ENCODE measurements at places on chromosomes 16 and 17.

DNA sequence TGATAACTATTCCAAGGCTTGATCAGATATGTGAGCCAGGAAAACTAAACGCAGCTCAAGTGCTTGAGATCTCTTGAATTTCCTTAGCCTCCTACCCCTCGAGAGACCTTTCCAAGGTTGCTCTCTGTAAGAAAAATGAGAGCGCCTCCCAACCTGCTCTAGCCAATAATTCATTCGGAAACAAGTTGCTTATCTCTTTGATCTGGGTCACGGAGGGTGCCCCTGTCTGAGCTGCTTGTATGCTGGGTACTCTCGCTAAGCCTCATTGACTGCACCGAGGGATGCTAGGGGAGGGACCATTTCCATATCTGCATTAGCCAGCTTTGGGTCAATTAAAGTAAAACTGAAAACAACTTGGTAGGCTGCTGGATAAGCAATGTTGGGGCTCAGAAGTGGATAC is 70.1 kb upstream of the SHISA6 start:
- no peak for DNase-seq

DNA sequence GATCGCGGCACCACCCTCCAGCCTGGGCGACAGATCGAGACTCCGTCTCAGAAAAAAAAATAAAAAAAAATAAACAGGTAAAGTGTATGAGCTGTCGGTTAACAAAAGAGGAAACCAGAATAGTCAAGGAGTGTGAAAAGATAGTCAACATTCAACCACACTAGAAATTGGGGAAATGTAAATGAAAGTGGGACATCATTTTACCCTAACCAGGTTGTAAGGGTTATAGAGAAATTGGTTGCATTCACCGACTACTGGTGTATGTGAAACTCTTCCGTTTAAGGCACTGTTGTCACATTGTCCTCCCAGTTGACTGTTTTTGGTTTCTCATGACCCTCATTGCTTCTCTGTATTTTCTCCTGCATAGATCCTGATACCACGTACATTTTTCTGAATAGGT is 62.8 kb downstream of the RABEP1 start:
- DNase-seq, result no peak

DNA sequence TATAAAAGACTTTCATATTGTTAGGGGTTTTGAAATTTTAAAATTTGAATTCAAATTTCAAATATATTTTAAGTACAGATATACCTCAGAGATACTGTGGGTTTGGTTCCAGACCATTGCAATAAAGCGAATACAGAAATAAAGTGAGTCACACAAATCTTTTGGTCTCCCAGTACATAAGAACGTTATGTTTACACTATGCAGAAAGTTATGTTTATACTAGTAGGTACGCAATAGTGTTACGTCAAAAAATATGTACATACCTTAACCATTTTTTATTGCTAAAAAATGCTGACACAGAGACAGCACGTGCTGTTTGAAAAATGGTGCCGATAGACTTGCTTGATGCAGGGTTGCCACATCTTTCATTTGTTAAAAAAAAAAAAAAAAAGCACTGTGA is 19.7 kb downstream of the NUP88 start:
- no peak for DNase-seq

GRCh38 chr16:10668322-10669045 is 26.2 kb downstream of the TEKT5 start:
- DNase-seq, result no peak

DNA sequence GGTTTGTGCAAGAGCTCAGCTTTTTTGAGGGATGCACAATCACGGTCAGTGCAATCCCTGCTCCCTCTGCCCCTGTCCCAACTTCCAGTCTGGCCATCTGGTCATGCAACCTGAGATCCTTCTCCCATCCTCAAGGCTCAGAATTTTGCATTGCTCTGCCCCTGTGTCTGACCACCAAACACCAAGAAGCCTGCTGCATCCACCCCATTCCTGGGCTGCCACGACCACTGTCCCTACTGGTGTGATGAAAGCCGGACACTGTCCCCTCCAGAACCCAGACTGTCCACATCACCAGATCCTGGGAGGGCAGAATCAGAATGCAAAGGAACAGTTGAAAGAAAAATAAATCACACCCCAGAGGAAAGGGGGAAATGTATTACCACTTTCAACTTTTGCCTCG is 231.0 kb downstream of the C16orf78 start:
- DNase-seq, result no peak

GRCh38 chr16:10130538-10130937 is 51.7 kb downstream of the GRIN2A start:
- no peak for DNase-seq

- no peak for DNase-seq
Measured at GRCh38 chr16:59878479-59878878, 1144.4 kb upstream of the GOT2 start.

DNA sequence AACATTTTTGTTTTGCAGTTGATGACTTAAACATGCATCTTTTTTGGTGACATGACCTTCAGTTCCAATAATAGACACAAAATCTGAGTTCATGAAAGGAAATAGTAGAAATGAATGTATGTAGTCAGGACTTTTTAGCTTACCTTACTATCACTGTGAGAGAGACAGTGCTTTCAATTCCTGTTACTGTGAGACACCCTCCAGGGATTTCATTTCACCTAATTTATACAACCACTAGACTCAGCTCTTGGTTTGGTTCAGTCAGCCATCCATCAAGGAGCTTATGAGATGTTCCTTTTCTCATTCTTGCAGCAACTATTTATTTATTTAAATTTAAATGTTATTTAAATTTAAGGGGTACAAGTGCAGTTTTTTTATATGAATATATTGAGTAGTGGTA is 77.9 kb downstream of the MAP2K4 start:
- DNase-seq, result no peak

DNA sequence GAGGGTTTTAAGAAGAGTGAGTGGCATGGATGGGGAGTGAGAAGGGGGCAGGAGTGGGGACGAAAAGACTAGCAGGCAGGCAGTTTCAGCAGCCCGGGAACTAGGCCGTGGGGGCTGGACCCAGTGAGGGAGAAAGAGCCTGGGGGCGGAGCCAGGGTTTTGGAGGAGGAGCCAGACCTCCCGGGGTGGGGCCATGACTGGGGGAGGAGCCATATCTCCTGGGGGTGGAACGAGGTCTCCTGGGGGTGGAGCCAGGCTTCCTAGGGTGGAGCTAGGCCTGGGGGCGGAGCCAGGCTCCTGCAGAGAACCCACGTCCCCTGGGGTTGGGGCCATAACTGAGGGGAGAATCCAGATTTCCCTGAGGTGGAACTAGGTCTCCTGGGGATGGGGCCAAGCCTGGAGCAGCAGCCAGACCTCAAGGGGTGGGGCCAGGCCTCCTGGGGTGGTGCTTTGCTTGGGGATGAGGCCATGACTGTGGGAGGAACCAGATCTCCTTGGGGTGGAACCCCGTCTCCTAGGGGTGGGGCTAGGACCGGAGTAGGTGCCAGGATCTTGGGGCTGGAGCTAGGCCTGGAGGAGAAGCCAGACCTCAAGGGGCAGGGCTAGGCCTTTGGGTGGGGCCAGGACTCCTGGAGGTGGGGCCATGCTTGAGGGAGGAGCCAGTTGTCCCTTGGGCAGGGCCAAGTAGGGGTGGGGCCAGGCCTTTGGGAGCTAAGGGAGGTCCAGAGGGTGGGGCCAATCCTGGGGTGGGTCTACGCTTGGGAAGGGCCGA is 41.7 kb upstream of the JPH3 start:
- no peak for DNase-seq

- no peak for DNase-seq
Measured at GRCh38 chr16:81537721-81538561, 93.3 kb downstream of the CMIP start.

- no peak for DNase-seq
Measured at GRCh38 chr17:4562015-4562969, 1.9 kb upstream of the GGT6 start.

DNA sequence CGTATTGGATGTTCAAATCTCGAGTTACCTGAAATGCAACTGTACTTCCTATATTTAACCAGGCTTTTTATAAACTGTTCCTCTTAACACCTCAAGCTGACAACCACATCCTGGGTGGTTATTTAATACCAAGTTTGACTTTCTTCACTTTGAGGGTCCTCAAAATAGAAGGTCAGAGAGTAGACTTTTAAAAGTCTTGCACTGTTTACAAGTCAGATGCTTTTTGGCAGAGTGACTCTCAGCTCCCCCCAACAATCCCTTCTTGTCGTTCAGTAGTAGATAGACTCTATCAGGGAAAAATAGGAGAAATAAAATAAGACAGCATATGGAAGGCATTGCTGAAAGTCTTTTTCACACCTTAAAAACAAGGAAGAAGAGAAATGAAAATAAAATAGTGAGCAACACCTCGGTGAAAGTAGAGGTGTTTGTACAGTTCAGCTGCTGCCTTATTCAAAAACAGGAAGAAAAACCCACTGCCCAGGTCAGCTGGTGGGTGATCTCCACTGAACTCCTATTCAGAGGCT is 650.4 kb downstream of the WWOX start:
- no peak for DNase-seq

- DNase-seq, result no peak
Measured at GRCh38 chr16:12612598-12613101, 191.0 kb downstream of the CPPED1 start.

DNA sequence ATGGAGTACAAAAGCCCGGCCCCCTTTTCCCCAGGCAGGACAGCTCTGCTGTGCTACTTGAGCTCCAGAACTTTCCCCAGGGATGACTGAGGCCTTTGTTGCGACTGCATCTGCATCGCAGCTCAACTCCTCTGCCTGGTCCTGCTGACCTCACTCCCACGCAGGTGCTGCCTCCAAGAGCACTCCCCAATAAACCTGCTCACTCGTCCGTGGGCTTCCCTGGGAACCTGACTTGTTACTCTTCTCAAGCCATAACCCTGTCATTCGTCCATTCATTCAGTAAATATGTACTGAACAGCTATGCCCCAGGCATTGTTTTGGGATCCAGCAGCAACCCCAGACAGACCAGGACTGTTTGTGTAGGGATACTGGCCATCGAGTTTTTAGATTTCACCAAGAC is 11.6 kb upstream of the RMI2 start:
- DNase-seq, result no peak

- DNase-seq, result no peak
Measured at GRCh38 chr17:67443931-67444595, 67.0 kb downstream of the PITPNC1 start.

DNA sequence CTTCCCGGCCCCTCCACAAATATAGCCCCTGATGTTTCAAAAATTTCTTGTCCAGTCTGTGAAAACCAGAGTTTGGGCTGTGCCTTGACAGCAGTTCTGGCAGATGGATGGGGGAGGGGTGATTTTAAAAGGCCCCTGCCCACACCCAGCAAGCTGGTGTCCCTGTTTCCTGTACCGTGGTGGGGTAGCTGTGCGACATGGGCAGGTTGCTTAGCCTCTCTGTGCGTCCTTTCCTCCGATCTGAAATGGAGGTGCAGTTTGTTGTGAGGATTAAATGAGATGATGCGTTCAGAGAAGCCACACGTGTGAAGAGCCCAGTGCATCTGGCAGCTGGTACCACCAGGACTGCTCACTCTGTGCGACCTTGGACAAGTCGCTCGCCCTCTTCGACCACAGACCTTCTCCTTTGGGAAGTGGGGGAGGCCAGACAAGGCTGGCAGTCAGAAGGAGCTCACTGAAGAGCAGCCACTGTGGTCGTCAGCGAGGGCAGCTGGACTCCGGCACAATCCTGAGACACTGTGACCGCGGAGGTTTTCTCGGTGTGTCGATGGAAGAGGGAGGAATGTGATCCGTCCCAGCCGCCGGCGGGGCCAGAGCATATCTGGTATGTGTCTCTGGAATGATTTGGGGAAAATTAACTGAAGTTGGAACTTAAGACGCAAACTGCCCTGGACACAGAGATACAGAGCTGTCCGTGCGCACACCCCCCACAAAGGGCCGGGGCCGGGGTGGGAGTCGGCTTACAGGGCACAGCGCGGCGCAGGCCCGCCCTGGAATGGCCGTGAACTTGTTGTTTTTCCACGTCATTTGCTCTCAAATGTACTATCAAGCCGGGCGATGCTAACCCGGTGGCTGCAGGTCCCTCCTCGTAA is 721 bp upstream of the WFIKKN2 start:
- DNase-seq, result no peak

DNA sequence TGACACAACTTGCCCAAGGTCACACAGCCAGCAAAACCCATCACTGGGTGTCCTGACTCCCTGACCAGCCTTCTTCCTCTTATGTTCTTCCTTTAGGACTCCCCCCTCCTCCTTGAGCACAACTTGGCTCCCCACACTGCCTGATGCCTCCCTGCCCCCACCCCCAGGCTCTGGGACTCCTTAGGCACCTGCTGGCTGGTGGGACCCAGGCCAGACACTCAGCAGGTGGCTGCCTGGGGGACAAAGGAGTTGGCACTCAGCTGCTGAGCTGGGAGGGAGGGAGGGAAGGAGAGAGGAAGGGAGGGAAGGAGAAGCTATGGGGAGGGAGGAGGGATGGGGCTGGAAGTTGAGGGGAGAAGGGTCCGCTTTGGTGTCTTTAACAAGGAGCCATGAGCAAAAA is 8.0 kb downstream of the SEZ6 start:
- DNase-seq, result no peak

DNA sequence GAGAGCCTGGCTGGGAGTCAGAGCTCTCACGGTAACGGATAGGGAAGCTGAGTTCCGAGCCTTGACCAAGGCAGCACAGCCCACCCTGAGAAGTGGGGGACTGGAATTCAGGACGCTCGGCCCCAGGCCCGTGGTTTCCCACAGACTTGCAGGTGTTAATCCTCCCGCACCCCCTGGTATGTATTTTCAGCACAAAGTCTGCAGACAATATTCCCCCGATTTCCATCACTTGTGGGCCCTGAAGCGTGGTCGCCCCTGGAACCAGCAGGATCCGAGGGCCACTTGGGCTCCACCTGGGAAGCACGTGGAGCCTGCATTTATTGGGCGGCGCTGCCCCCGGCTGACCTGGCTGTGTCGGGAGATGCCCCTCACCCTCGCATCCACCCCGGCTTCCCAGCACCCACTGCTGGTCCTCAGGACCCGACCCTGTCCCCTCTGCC is 60.2 kb downstream of the WSB1 start:
- DNase-seq, result no peak

DNA sequence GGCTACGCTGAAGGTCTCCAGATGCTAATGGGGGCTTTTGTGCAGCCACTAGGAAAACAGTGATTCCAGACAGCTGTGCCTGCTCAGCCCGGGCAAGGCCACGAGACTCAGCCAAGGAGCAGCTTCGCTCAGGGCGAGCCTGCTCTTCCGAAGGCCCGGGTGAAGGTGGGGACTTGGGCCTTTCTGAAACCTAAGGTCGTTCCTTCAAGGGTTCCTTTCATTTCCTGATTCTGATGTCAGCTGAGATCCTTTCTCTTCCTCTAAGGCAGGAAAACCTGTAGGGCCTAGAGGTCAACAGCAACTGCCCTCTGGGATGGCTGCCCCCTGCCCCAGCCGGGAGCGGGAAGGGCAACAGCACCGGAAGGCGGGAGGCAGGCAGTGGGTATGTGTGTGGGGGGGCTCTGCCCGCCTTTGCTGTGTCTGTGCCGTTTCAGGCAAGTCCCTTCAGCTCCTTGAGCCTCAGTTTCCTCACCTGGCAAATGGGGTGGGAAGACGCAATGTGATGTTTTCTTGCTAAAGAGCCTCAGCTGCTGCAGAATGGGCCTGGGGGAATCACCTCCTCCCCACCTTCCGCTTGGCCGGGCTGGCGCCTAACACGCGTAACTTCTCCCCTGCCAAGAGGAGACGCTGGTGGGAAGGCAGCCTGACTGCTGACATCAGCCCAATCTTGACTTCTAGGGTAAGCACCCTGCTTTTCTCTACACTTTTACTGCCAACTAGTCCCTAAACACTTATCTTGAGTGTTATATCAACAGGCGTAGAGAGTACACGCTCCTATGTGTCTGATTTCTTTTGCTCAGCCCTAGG is 32.8 kb downstream of the IRF8 start:
- DNase-seq, result no peak

- DNase-seq, result no peak
Measured at GRCh38 chr17:73272906-73273218, 11.2 kb upstream of the CPSF4L start.
